ENCODE measurements at places on chromosomes 6 and 20.

- DNase-seq, result no peak
Observed at GRCh38 chr6:85887461-85887860, 244.8 kb upstream of the SYNCRIP start.

- DNase-seq, result peak; percentile 35
Observed at GRCh38 chr20:57391439-57392301, 474 bp downstream of the RBM38 start.

- DNase-seq, result no peak
Observed at GRCh38 chr20:37650661-37651060, 43.2 kb upstream of the CTNNBL1 start.

DNA sequence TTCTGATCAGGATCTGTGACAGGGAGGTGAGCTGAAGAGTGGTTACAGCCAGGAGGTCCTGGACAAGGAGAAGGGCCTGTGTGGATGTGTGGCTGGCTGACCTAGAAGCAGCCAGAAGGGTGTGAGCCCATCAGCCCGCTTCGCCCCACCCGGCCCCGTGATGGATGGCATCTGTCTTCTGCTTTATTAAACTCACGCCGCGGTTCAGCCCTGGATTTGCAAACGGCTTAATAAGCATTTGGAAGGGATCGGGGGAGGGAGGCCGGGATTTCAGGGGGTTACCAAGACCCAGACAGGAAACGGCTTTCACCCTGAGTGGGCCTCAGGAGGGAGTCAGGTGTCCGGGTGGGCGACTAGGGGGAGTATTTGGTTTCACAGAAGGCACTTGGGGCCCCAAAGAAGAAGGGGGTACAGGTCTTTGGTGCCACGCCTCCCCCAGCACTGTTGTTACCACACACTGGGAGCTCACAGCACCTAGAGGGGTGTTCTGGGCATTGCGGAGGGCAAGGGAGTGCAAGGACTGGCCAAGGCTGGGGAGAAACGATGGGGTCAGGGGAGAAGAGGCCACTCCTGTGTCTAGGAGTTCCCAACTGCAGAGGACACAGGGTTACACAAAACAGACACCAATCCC is 53.8 kb upstream of the FOXP4 start:
- no peak for DNase-seq

GRCh38 chr6:3946778-3947177 is 97.6 kb downstream of the FAM50B start:
- DNase-seq, result no peak

GRCh38 chr6:150134280-150134920 is 8.4 kb upstream of the PPP1R14C start:
- no peak for DNase-seq

DNA sequence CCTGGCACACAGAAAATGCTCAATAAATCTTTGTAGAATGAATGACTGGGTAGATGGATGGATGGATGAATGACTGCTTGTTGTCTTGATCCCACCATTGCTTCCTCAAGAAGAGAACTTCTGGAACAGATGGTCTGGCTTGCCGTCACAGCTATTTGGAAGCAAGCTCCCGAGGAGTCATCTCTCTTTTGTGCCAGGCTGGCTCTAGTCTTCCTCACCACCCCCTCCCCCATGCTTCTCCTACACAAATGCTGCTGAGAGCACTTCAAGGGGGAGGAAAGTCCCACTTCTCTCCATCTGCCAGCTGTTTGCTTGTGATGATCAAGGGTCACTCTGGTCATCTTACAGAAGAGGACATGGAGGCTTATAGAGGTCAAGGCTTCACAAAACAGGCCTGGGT is 11.6 kb upstream of the KCNG1 start:
- DNase-seq, result no peak

All from kidney (tissue), 22 donors.